ENCODE measurements at places on chromosomes 2 and 18. TPM values are rescaled to one million over a fixed set of nuclear protein-coding genes. Genes with fewer than 3 reads are reported as not detected.

The EN1 gene
- 0.70 TPM for polyA plus RNA-seq

The CYP26B1 gene
- 1.2 TPM for polyA plus RNA-seq

GRCh38 chr18:13435586-13436333 is 217.2 kb downstream of the LDLRAD4 start:
- DNase-seq: peak; percentile 41

GRCh38 chr2:218429911-218430692 is 11.2 kb downstream of the VIL1 start:
- DNase-seq: no peak

GRCh38 chr2:21657445-21657844 is 533.7 kb downstream of the TDRD15 start:
- no peak for DNase-seq

DNA sequence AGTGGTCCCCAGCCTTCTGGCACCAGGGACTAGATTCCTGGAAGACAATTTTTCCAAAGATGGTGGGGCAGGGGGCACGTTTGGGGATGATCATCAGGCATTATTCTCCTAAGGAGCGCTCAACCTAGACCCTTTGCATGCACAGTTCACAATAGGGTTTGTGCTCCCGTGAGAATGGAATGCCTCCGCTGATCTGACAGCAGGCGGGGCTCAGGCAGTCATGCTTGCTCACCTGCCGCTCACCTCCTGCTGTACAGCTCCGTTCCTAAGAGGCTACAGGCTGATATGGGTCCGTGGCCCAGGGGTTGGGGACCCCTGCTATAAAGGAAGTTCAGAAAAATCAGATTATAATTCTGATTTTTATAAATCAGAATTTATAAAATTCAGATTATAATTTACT is 22.3 kb upstream of the TYMS start:
- DNase-seq: no peak

The GALR1 gene
- not detected for polyA plus RNA-seq

GRCh38 chr2:43637030-43637803 is at the start of gene PLEKHH2:
Gene PLEKHH2 (plus strand): TSS chr2:43637260. CDS start chr2:43644674, 7,414 bp downstream.
- DNase-seq: peak; percentile 92

DNA sequence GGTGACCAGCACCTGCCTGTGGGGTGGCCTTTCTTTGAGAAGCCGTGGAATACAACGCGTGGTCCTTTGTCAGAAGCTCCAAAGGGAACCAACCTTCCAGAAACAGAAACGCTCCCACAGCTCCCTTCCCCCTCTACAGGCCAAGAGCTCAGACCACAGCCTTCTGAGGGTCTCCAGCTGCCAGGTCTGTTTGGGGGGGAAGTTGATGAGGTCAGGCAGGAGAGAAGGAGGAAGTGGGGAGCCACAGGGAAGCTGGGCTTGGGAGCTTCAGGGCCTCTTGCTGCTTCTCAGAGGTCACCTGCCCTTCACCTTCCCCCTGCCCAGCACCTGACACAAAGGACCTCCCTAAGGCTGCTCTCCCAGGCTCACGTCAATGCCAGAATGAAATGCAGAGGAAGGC is 287.7 kb upstream of the ID2 start:
- no peak for DNase-seq

- no peak for DNase-seq
Observed at GRCh38 chr2:121505005-121505404, 25.7 kb upstream of the RNU4ATAC start.

The NUP35 gene
- polyA plus RNA-seq: 8.3 TPM

The SCN9A gene
- polyA plus RNA-seq: 0.10 TPM

- DNase-seq: no peak
Observed at GRCh38 chr2:17583166-17583565, 42.7 kb downstream of the VSNL1 start.

The ZSWIM2 gene
- not detected for polyA plus RNA-seq

DNA sequence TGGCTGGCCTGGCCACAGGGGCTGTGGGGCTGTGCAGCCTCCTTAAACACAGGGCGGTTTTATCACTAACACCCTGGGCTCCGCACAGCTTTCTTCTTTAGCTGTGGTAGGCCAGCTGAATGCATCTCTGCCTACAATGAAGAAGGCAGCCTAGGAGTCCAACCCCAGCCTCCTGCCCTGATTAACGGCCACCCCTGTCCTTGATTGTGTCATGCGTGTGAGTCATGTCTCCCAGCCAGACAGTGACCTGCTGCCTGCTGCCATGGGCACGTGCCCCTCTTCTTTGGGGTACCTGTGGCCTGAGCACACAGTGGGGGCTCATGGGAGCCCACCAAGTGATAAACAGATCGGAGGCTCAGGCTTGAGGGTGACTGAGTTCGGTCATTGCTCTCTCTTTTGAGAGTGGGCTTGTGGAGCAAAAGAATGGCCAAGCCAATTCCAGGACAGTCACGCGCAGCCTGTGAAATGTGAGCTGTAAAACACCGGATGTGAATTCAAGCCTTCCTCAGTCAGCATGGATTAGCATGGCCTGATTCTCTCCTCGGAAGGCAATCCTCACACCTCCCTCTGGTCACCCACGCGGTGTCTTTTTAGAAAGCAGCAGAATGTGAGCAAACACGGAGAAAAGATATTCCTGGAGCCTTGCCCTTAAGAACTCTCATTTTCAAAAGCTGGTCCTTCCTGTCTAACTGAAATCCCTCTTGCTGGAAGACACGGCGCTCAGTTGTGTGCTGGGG is 144.1 kb downstream of the CELF4 start:
- DNase-seq: no peak

The TBR1 gene
- not detected for polyA plus RNA-seq

- no peak for DNase-seq
Observed at GRCh38 chr2:229650901-229651300, 63.5 kb downstream of the DNER start.

GRCh38 chr2:234643407-234643806 is 146.5 kb upstream of the ARL4C start:
- DNase-seq: no peak

DNA sequence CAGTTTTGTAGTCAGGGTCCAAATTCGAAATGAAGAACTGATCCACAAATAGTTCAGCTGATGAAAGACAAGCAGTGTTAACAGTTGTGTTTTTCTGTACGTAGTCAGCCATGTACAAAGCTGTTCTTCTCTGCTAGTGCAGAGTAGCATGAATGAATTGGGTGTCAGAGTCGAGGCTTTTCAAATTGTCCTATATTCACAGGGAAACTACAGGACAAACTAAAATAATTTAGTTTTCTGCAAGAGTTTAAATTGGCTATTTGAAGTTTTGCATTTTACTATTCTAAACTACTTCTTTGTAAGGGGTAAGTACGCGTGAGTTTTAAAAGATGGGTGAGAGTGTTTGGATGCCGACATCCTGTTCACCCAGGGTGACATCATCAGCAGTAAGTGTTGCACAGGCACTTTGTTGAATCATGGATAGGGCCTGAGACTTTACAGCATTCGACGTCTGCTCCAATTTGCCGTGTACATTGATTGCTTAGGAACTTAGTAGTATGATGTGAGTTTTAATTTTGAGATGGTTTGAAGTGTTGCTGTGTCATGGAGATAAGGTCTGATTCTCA is 147.2 kb upstream of the NFATC1 start:
- DNase-seq: no peak

GRCh38 chr2:11856095-11856494 is 109.7 kb downstream of the LPIN1 start:
- DNase-seq: no peak

The LDLRAD4 gene
- polyA plus RNA-seq: 1.8 TPM

- no peak for DNase-seq
Observed at GRCh38 chr2:124131276-124131675, 106.2 kb downstream of the CNTNAP5 start.

The SERPINB13 gene
- not detected for polyA plus RNA-seq

The DNAH7 gene
- 0.10 TPM for polyA plus RNA-seq

DNA sequence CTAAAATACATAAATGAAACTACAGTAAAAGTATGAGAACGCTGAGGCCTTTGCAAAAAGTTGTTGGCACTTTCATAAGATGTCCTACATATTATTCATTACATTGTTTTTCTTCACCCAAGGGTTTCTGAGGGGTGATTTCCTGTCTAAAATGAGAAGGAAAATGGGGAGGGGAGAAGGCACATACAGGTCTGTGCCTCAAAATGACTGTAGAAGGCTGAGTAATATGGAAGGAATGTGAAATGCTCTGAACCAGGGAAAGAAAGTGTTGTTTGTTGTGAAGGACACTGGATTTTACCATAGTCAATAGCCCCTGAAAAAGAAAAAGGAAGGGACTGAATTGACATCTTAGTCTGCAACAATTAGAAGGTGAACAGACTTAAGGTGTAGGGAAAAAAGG is 99.5 kb upstream of the RNF152 start:
- no peak for DNase-seq

- no peak for DNase-seq
Observed at GRCh38 chr2:154195644-154196195, 324.0 kb downstream of the GALNT13 start.

- no peak for DNase-seq
Observed at GRCh38 chr2:232299084-232299483, 79.5 kb upstream of the ALPP start.

DNA sequence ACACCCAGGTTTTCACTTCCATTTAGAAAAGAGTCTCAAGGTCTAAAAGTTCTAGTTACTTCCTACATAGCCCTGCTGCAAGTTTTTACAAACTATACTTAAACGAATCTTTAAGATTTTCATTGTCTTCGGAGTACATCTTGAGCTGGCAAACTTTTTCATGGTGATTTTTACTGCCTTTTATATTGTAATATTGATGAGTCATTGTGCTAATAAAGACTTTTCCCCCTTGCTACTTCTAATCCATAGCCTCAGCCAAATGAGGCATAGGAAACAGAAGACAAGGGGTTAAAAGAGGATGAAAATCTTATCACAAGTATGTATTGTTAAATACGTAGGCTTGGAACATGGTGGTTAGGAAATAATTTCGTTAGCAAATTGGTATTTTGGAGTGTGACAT is 4.1 kb downstream of the DPP10 start:
- no peak for DNase-seq

DNA sequence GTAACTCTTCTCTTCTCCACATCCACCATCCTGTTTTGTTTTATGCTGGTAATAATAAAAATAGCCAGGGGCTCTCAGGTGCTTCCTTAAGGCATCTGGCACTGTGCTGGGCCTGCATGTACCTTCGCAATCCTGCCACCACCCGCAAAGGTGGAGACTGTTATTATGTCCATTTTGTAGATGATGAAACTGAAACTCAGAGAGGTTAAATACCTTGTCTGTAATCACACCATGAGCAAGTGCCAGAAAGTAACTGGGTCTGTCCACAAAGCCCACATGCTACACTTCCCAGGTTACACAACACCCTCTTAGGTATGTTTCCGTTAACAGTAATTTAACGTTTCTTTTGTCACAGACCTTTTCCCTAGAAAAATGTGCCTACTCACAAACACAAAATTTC is 27.0 kb downstream of the NRP2 start:
- DNase-seq: no peak

DNA sequence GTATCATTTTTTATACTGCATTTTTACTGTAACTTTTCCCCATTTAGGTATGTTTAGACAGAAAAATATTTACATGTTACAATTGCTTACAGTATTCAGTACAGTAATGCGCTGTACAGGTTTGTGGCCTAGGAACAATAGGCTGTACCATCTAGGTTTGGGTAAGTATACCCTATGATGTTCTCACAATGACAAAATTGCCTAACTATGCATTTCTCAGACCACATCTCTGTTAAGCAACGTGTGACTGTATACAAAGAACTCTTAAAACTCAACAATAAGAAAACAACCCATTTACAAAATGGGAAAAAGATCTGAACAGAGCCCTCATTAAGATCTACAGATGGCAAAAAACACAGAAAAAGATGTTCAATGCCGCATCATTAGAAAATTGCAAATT is 29.4 kb downstream of the FAM210A start:
- DNase-seq: no peak

DNA sequence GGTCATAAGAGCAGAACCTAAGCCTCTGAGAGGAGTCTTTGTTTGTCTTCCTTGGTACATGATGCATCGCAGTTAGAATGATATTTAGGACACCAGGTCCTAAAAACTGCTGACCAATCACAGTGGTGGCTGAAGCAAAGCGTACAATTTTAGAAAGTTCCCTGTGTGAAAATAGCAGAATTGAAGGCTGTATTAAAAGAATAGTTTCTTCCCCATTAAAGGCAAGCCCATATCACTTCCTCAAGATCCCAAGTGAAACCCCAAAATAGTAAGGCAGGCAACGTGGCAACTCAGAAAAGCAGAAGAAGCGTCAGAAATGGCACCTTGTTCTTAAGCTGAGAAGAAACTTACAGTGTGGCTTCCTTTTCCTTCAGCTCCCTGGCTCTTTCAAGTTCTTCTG is 154.8 kb upstream of the PGAP1 start:
- no peak for DNase-seq

DNA sequence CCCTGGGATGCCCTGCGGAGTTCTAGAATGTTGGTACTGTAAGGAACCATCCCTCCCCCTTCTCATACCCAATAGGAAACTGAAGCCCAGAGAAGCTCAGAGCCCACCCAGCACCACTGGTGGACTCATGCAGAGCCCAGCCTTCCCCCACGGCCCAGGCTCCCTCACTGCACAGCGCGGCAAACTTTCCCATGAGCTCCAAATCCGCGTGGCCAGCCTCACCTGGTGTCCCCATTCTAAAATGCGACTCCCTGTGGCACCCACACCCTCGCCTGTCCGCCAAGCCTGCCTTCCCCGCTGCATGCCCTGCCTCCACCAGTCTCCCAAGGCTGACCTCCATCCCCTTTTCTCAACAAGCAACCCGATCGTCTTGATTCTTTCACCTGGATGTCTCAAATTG is 51.1 kb downstream of the PTGR3 start:
- no peak for DNase-seq

GRCh38 chr2:170054997-170055396 is 123.0 kb upstream of the MYO3B start:
- no peak for DNase-seq

The OXER1 gene
- polyA plus RNA-seq: 0.16 TPM
